Urothelium cell line (cell line): ENCODE measurements at places on chromosomes 1 and 21.

GRCh38 chr1:41659159-41659495 is 174.6 kb upstream of the EDN2 start:
- DNase-seq, result no peak

- no peak for DNase-seq
Measured at GRCh38 chr1:17301767-17302166, 6.2 kb upstream of the PADI4 start.

DNA sequence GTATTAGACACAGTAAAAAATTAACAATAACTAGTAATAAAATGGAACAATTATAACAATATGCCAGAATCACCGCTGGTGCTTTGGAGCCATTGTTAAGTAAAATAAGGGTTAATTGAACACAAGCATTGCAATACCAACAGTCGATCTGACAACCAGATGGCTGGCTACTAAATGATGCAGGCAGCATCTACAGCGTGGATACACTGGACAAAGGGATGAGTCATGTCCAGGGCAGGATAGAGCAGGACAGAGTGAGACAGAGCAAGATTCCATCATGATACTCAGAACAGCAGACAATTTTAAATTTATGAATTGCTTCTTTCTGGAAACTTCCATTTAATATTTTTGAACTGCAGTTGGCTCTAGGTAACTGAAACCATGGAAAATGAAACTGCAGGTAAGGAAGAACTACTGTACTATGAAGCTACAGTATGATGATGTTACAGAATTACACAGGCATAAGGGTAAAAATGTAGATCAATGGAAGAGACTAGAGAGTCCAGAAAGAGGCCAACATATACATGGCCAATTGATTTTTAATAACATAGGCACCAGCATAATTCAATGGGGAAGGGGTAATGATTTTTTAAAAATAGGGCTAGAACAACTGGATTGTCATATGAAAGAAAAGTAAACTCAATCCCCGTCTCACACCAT is 168.7 kb downstream of the RRAGC start:
- DNase-seq, result no peak

DNA sequence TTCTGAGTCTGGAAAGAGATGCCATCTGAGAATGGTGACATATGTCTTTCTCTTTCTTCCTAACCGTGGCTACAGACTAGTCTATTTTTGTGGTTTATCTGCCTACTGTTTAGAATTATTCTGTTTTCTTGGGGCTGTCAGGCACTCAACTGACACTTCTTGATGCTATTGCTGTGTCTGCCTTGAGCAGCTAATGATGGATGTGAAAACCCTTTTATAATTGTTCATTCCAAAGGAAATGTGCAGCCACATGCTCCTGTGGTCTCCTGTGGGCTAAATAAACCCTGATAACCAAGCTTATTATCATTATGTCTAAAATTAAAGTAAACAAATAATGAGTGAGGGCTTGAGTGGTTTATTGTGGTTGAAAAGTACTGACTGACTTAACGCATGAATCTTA is 52.7 kb upstream of the CXADR start:
- DNase-seq, result no peak

- no peak for DNase-seq
Measured at GRCh38 chr1:244080343-244080929, 29.4 kb downstream of the ZBTB18 start.

- DNase-seq, result no peak
Measured at GRCh38 chr1:36760081-36760480, 274.2 kb downstream of the GRIK3 start.

- DNase-seq, result no peak
Measured at GRCh38 chr1:10283318-10283984, 73.1 kb downstream of the KIF1B start.

GRCh38 chr1:243731974-243732625 is 117.9 kb downstream of the AKT3 start:
- DNase-seq, result no peak

DNA sequence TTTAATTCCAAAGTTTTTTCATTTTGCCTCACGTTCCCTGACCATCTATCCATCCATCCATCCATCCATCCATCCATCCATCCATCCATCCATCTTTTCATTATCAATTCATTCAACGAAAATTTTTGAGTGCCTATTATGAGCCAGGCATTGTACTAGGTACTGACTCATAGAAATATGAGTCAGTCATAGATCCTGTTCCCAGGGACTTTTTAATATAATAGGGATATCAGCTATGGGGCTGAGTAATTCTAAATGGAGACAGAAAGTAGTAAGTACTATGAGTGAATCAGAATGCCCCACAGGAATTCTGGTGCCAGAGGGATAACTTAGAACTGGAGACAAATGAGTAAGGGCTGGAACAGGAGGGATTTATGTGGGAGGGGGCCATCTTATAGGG is 49.8 kb upstream of the GNG12 start:
- peak; percentile 50 for DNase-seq

DNA sequence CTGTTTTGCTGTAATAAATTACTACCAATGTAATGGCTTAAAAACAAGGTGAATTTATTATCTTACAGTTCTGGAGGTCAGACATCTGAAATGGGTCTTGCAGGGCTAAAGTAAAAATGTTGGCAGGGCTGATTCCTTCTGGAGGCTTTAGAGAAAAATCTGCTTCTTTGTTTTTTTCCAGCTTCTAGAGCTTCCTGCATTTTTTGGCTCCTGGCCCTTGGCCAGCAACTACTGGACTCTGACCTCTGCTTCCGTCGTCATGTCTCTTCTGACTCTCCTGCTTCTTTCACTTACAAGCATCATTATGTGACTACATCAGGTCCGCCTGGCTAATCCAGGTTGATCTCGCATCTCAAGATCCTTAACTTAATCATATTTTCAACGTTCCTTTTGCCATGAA is 350.9 kb downstream of the S1PR1 start:
- DNase-seq, result no peak
